ENCODE measurements at places on chromosomes 12 and 14. TPM values are rescaled to one million over a fixed set of nuclear protein-coding genes. Genes with fewer than 3 reads are reported as not detected.

GRCh38 chr12:49776413-49776812 lies 35.1 kb downstream of the TMBIM6 start:
- no peak overlapping the region for H3K27ac ChIP-seq
- peak; percentile 77 for DNase-seq
- peak overlapping the region; percentile 29 for H3K4me3 ChIP-seq
- H3K4me1 ChIP-seq: no peaks in the 10 kb centered on the region

PTPRB gene
- 0.29 TPM for total RNA-seq

DNA sequence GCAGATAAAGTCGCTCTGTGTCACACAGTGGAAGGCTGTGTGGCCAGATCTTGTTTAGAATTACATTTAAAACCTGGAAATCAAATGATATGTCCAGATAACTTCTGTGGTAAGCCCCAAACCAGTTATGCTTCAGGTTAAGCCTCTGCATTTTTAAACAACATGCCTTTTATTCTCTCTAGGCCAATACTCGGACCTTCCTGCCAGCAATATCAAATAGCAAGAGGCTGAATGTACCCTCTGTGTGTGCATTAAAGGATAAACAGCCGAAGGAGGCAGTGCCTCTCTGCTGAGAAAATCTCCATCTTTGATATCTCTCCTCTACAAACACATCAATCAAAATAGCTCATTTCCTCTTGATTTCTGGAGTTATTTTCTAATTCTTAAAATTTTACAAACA lies 67.1 kb upstream of the TMEM260 start:
- H3K36me3 ChIP-seq: no peaks in the 10 kb centered on the region
- DNase-seq: no peak
- peaks cover 12% of the 10 kb centered on the region for H3K27me3 ChIP-seq
- no peak overlapping the region for H3K27ac ChIP-seq
- no peak overlapping the region for H3K4me3 ChIP-seq

DNA sequence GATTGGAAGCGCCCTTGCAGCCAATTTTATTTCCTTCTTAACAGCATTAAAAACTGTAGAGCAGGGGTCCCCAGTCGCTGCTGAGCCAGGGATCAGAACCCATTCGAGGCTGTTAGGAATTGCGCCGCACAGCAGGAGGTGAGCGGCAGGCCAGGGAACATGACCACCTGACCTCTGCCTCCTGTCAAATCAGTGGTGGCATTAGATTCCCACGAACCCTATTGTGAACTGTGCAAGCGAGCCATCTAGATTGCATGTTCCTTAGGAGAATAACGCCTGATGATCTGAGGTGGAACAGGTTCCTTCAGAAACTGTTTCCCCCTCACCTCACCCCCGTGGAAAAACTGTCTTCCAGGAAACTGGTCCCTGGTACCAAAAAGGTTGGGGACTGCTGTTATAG lies 107.4 kb downstream of the DNAI7 start:
- peaks cover 3% of the 10 kb centered on the region for H3K27me3 ChIP-seq
- DNase-seq: no peak
- no peaks in the 10 kb centered on the region for H3K4me1 ChIP-seq
- no peak overlapping the region for H3K4me3 ChIP-seq

GRCh38 chr12:10672231-10672868 lies 1.5 kb downstream of the STYK1 start:
- DNase-seq: no peak
- H3K36me3 ChIP-seq: no peaks in the 10 kb centered on the region
- H3K4me3 ChIP-seq: no peak overlapping the region
- no peak overlapping the region for H3K27ac ChIP-seq

DNA sequence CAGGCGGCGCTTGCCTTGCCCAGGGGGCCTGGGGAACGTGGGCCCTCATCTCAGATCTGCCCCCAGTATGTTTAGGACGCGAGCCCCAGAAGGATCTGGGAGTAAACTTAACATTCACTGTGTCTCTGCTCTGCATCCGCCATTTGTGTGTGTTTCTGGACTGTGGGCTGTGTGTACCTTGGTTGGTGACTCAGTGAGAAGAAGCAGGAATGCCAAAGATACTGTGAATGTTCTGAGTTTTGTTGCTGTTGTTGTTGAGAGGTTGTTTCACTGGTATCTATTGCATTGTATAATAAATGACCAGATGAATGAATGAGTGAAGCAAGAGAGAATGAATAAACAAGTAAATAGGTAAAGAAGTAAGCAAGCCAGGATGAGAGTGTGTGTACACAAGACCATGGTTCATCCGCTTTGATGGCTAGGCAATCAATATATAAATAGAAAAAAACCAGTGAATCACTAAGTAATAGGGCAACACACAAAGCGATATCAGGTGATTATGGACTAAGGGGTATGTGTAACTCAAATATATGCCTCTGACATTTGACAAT lies 20.5 kb downstream of the MEG3 start:
- peaks cover 51% of the 10 kb centered on the region for H3K36me3 ChIP-seq
- H3K4me1 ChIP-seq: peaks cover 43% of the 10 kb centered on the region
- H3K27me3 ChIP-seq: no peaks in the 10 kb centered on the region
- DNase-seq: peak; percentile 63
- H3K4me3 ChIP-seq: no peak overlapping the region
- peak overlapping the region; percentile 28 for H3K27ac ChIP-seq

GRCh38 chr12:51493281-51493680 lies 68.7 kb downstream of the SLC4A8 start:
- H3K36me3 ChIP-seq: no peaks in the 10 kb centered on the region
- no peaks in the 10 kb centered on the region for H3K4me1 ChIP-seq
- no peak for DNase-seq
- H3K27me3 ChIP-seq: no peaks in the 10 kb centered on the region

Data from osteoblast (primary cell).